Glomerular endothelial cell (primary cell): ENCODE measurements at places on chromosomes 6 and 20. TPM values are rescaled to one million over a fixed set of nuclear protein-coding genes. Genes with fewer than 3 reads are reported as not detected.
A peak's percentile ranks its signal among the peaks of the same experiment; 100 is the strongest.

GRCh38 chr20:62533591-62534495, 58.0 kb upstream of the GATA5 start:
- DNase-seq, result no peak

- DNase-seq, result no peak
Observed at GRCh38 chr6:50913105-50913770, 94.6 kb downstream of the TFAP2B start.

- peak; percentile 64 for DNase-seq
Observed at GRCh38 chr6:28980852-28981430, 24.2 kb downstream of the ZNF311 start.

DNA sequence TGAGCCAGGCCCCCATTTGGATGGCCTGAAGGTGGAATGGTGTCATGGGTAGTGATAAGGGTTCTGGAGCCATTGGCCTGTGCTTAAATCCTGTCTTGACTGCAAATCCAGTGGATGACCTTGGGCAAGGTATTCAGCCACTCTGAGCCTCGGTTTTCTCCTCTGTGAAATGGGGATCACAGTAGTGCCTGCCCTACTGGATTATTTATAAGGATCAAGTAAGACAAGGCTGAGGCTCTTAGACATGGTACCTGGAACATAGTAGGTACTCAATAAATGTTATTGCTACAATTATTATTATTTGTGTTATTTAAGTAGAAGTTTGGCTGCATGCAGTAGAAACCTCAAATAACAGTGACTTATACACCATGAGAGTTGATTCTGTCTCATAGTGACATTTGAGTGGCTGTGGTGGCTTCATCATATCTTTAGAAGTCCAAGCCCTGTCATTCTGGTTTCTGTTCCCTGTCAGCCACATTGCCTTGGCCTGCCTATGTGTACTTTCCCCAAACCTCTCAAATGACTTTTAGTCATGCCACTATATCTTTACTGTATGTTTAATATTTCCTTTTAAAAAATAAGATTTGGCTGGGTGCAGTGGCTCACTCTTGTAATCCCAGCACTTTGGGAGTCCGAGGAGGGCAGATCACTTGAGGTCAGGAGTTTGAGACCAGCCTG, 37.6 kb upstream of the CHMP4B start:
- DNase-seq, result no peak

DNA sequence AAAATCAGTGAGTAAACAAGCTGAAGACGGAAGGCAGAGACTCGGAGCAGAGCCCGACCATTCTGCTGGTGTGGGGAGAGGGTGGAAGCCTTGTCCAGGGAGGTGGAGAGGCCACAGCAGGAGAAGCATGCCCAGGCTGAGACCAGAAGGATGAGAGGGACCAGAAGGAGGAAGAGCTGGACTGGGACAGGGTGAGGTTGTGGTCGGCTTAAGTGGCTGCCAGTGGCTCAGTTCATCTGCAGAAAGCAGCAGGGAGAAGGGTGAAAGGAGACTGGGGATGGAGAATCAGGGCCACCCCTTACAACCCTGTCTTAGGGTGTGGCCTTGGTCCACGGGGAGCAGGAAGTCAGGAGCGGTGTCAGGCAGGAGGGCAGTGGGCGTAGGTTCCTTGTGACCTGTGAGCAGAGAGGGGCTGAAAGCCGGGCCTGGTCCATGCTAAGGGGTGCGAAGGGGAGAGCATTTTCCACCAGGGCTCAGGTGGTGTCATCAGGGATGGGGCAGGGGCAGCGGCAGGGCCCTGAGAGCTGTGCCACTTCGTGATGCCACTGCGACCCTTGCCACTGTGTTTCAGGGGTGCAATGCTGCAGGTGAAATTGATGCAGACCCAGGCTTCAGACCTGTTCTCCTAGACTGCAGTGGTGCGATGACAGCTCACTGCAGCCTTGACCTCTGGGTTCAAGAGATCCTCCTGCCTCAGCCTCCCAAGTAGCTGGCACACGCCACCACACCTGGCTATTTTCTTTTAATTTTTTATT, 81.1 kb downstream of the TTLL2 start:
- no peak for DNase-seq

FAM83D gene
- total RNA-seq, result 11.7 and 13.5 TPM in 2 replicates

GNL1 gene
- 34.3 and 45.1 TPM in 2 replicates for total RNA-seq

HAO1 gene
- total RNA-seq, result not detected in 2 replicates

DNA sequence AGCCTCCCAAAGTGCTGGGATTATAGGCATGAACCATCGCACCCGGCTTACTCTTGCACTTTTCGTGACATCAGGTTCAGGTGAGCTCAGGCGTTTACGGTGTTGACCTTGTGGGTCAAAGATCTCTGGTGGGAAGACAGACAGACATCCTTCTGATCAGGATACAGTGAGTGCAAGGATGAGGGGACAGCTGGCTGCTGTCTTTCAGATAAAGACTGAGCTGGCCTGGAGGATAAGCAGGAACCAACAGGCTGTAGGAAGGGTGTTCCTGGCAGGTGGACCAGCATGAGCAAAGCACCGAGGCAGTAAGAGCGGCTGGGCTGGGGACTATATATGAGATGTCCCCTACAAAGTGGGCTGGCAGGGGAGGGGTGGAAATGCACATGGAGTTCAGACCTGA, 11.1 kb upstream of the GTSF1L start:
- no peak for DNase-seq

VSTM2L gene
- total RNA-seq, result 2.2 and 2.5 TPM in 2 replicates

GRCh38 chr6:169019727-169020491, 233.7 kb downstream of the THBS2 start:
- no peak for DNase-seq

PROCR gene
- 92.8 and 185 TPM in 2 replicates for total RNA-seq

GRCh38 chr20:51542033-51542570, 417 bp downstream of the NFATC2 start:
- no peak for DNase-seq

SLC17A9 gene
- 5.3 and 22.9 TPM in 2 replicates for total RNA-seq

- DNase-seq, result no peak
Observed at GRCh38 chr6:131488780-131489179, 84.2 kb upstream of the ARG1 start.

DNA sequence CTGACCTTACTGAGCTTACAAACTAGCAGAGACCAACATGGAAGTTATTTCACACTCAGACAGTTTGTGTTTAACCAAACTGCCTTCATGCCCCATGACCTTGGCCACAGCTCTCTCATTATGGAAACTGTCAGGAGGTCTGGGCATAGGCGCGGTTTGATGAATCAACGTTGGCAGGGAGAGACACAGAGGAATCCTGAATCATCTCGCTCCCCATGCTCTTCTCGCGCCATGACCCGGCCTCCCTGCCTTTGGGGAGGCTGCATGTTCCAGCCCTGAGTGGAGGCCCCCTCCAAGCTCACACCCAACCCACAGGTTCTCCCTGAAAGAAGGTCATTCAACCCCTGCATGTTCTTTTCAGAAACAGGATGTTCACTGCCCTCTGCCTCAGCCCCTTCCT, 15.9 kb upstream of the GDAP1L1 start:
- DNase-seq, result no peak

DNA sequence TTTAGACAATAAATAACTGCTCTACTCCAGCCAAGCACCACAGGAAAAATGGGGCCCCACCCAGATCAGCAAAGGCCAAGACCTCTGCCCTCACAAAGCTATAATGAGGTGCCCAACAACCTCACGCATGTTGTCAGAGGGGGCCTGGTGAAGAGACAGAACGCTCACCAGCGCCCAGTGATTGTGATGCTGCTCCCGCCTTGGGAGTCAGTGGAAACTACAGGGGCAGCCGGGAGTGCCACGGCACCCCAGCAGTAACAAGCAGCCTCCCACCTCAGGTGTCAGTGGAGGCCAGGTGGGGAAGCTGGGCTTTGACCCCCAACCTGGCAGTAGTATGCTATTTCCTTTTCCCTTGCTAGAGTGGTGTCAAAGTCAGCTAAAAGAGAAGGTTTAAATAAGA, 47.4 kb downstream of the TCP11 start:
- no peak for DNase-seq

DNA sequence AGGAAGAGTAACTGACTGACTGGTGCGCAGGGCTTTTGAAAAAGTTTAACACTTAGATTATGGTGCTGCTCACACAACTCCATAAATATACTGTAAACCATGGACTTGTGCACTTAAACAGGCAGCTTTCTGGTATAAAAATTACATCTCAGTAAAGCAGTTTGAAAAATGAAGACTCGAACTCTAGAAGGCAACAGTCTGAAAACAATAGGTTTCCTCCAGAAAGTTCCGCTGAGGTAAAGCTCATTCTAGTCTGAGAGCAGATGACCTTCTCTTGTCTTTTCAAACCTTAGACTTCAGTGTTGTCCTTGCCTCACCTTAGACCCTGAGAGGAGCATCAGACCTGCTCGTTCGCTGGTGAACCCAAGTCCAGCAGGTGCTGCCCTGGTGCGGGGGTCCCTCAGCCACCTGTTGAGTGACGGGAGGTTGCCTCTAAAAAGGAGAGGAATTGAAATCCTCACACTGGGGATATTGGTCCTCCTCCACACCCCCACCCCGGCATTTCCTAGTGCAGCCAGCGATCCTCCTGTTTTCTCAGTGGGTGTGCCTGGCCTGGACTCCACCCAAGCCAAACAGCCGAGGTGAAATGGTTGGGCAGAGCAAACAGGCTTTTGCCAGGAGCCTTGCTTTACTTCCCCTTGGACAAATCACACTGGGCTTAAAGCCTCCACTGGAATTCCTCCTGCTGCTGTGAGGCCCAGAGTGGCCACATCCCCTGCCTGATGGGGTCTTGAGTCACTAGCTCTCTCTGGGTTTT, 14.7 kb upstream of the PYGB start:
- no peak for DNase-seq

CPNE1 gene
- 93.1 and 149 TPM in 2 replicates for total RNA-seq
